ENCODE measurements at places on chromosomes 12 and 14.

GRCh38 chr12:60182354-60182753 lies 586.5 kb downstream of the SLC16A7 start:
- no peak for DNase-seq

DNA sequence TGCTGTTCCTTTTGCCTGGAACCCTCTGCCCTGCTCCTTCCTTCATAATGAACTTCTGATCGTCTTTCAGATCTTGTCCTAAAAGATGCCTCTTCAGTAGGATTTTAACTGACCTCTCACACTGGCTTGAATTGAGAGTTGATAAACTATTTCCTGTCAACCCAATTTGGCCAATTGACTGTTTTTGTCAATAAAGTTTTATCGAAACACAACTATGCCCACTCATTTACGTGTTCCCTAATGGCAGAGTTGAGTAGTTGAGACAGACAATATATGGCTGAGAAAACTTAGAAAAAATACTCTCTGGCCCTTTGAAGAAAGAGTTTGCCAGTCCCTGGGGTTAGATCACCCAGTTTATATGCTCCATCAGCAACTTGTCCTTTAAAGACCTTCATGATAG lies 171.7 kb upstream of the TBX3 start:
- no peak for DNase-seq

DNA sequence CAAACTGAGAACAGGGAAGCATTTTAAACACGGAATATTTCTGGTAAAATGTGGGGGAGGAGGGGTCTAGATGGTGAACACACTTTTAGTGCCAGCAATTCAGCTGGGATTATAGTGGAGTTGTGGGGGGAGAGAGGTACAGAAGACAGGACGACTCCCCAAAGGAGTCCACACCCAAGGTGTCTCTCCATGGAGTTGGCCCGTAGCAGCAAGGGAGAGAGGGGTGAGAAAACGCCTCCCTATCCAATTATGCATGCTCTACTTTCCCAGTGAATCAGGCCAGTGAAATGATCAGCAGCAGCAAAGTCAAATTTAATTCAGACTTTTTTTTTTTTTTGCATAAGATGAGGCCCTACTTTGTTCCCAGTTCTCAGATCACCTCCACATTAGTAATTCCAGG lies 38.6 kb downstream of the BTG1 start:
- DNase-seq: no peak

- DNase-seq: no peak
These were observed 262.5 kb downstream of the DPF3 start for GRCh38 chr14:72631401-72631800.

DNA sequence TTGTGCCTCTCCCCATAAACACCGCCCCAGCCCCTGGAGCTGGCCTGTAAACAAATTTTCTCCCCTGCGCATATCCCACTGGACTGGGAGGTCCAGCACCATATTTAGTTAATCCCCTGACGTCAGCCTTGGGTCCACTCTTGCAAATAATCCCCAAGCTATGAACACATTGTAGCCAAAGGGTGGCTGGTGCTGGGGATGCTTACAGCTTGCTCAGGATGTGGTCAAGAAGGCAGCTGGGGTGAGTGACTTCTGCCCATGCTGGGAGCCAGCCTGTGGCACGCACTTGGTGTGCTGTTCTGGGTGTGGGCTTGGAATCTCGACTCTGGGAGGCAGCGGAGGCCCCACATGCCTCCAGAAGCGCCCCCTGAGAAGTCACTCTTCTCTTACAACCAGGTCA lies 32.1 kb downstream of the CMKLR1 start:
- no peak for DNase-seq

GRCh38 chr12:6372403-6373003 lies 2.9 kb downstream of the SCNN1A start:
- DNase-seq: no peak

GRCh38 chr14:47730296-47730695 lies 54.9 kb upstream of the MDGA2 start:
- no peak for DNase-seq

- DNase-seq: no peak
These were observed 27.0 kb upstream of the ULK1 start for GRCh38 chr12:131867471-131867870.

DNA sequence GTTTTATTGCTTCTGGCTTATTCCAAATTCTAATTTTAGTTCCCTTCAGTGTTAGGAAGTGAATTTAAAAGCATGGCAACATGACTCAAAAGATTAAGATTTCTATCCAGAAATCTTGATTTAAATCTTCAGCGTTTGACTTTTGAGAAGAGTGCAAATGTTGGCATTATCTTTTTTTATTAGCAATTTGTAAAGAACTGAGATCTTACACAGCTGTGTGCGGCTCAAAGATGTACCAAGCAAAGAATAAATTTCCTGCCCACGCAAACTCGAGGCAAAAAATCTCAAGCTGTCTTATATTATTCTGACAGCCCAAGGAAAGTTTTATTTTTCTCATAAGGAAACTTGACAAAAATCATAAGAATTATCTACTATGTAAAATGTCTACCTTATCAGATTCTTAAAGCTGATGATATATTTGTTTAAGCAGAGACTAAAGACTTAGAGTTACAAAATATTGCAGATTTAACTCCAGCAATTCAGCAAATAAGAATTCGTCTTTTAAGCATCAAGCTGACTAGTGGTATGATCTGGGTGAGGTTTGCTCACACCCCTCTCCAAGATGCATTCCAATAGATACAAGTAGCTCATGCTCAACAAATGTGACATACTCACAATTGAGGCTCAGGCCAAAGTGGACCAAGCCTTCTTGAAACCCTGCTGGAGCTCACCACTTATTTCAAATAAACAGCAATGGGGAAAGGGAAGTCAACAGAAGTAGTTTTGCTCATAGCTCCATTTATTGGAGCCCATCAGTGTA lies 47.4 kb upstream of the POC1B start:
- no peak for DNase-seq

DNA sequence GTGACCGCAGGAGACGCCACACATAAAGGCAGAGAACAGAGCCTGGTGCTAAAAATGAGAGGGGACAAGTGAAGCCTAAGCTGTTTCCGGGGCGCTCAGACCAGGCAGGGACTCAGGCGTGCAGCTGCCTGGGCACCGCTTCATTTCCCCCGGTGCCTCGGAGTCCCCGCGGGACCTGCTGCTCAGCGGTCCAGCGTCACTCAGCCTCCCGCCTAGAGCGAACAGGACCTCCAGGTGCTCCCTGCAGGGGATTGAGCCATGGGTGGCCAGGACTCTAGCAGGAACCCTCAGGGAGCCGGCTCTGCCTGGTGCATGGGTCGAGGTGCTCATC lies 31.0 kb downstream of the CCDC85C start:
- no peak for DNase-seq

GRCh38 chr12:49766115-49766455 lies 24.7 kb downstream of the TMBIM6 start:
- no peak for DNase-seq

GRCh38 chr12:53596920-53597363 lies 29.2 kb downstream of the ATF7 start:
- no peak for DNase-seq

DNA sequence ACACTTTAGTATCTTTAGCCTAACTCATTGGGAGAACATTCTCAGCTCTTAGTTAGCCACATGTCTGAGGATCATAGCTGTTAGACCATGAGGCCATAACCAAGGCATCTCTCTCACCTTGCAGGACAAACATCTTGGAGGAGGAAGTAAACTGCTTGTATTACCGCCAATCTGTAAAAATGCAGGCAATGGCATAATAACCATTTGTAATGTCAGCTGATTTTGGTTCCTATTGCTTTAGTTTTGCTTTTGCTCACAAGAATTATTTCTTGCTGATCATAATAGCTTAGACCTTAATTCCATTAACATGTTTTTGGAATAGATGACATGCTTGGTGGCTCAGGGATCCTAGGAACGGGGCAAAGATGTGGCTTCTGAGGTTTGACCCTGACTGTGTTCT lies 16.4 kb upstream of the GSG1 start:
- no peak for DNase-seq

- DNase-seq: no peak
These were observed 29.3 kb downstream of the DUSP16 start for GRCh38 chr12:12533238-12533829.

GRCh38 chr12:70556179-70556869 lies 80.9 kb downstream of the PTPRB start:
- DNase-seq: no peak

DNA sequence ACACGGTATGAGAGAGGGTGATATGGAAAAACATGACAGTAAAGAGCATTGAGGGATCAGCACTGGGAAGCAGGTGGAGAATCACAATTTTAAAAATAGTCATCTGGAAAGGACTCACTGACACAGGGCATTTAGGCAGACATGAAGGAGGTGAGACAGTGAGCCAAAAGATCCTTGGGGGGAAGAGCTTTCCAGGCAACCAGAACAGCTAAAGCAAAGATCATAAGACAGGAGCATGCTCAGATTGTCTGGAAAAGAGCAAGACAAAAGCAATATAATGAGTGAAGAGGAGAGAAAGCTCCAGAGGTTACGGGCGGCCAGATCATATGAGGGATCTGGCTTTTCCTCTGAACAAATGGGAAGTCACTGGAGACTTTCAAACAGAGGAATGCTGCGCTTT lies 63.9 kb downstream of the DENND5B start:
- no peak for DNase-seq

GRCh38 chr14:98916476-98916875 lies 355.5 kb downstream of the BCL11B start:
- DNase-seq: no peak

- DNase-seq: no peak
These were observed 15.1 kb downstream of the NUAK1 start for GRCh38 chr12:106123551-106124081.

DNA sequence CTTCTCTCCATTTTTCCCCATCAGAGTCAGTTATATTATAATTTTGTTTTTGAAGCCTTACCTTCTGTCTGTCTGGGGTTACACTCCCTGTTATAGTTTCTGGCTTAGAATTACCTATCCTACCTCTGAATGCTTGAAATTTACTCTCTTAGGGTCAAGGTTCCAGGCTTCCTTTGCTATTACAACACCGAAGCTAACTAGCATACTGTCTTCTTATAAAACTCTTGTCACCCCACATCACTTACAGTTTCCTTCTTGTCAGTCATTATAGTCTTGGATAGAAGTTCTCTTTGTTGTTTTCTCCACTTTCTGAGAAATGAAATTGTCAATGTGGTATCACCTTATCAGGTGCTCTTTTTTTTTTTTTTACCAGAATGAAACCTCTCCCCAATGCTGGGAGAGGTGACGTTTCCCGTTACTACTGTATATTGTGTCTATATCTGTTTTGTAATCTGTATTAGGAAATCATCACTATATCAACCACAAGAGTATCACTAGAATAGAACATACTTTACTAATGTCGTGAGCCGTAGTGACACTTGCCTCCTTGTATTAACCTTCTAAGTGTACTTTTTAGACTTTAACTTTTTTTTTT lies 69.2 kb upstream of the PSMA6 start:
- no peak for DNase-seq

GRCh38 chr12:113049976-113050742 lies 6.4 kb upstream of the DTX1 start:
- DNase-seq: no peak

DNA sequence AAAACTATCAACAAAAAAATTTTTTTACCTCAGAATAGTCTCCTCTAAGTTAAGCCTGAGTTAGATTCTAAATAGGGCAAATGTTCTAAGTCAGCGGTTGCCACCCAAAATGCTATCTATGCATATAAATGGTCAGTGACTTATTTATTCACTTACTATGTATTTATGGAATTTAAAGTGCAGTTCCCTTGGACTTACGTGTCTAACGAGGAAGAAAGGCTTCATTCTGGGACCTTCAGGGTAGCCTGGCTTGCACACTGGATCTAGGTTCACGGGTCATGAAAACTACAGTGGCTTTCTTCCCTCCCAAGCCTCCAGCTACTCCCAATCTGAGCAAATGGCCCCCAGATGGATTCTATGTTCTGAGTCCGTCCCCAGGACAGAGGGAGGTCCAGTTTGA lies 77.1 kb downstream of the ARF6 start:
- no peak for DNase-seq

DNA sequence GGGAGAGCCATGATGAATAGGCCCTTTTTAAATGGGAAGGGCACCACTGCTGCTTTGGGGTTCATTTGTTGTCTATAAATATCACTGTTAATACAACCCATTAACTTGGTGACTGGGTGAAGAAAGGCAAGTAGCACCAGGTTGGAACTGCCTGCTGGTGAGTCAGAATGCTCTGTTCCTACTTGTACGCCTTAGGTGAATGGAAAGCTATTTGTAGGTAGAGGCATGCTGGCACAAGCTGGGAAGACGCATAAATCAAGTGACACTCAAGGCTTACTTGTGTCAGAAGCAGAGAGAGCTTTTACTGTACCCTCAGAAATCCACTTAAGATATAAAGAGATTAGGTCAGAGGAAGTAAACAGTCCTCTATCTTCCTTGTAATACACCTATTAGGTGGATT lies 142.5 kb downstream of the TMX1 start:
- no peak for DNase-seq

GRCh38 chr12:26359576-26359975 lies 164.2 kb downstream of the SSPN start:
- DNase-seq: no peak

DNA sequence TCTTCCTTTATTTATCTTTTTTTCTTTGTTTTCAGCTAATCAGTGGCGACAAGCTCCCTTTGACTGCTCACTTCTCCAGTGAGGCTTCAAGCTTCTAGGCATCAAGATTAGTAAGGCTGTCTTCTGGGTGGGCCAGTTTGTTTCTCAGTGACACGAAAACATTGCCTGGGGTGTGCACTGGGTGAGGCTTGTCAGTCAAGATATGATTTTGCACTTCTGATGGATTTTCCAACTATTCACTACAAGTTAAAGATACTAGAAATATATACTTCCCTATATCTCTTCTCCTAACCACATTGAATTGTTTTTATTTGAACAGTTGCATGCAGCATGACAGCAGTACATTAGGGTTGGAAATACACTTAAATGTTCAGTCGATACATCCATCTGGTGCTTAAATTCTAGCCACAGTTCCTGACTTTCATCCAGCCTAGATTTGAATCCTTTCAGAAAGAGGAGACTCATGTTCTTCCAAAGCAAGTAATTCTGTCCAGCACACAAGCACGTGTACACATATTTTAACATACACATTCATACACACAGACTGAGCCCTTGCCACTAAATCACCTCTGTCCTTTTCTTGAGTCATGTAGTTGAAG lies 275.6 kb upstream of the NOVA1 start:
- DNase-seq: no peak

DNA sequence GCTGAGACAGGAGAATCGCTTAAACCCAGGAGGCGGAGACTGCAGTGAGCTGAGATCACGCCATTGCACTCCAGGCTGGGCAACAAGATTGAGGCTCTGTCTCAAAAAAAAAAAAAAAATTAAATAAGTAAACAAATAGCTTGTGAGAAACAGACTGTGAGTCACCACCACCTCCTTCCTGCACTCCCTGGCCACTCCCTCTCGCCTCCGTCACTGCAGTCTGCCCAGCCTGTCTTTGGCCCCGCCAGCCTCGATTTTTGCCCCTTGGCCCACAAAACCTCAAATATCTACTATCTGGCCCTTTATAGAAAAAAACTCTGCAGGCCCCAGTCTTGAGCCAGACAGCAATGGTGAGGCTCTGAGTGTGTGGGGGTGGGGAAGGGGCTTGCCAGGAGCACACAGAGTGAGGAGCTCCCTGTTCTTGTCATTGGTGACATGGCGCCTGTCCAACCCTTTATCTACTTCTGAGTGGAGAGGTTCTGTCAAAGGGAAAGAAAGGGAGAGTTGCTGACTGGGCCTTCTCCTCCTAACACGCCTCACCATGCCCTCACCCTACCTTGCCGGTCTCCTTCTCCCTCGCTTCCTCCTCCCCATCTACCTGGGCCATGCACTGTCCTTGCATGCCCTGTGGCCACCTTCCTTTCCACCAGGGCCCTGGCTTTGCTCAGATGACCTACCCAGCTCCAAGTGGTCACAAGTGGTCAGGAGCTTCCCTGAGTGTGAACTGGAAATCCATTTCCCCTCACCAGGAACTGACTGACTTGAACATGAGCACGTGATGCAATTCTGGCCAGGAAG lies 22.1 kb downstream of the LGMN start:
- no peak for DNase-seq
